GM04503 (cell line): ENCODE measurements at places on chromosomes 2 and 18.

GRCh38 chr18:56389190-56389589 is 249.2 kb downstream of the TXNL1 start:
- no peak for DNase-seq

DNA sequence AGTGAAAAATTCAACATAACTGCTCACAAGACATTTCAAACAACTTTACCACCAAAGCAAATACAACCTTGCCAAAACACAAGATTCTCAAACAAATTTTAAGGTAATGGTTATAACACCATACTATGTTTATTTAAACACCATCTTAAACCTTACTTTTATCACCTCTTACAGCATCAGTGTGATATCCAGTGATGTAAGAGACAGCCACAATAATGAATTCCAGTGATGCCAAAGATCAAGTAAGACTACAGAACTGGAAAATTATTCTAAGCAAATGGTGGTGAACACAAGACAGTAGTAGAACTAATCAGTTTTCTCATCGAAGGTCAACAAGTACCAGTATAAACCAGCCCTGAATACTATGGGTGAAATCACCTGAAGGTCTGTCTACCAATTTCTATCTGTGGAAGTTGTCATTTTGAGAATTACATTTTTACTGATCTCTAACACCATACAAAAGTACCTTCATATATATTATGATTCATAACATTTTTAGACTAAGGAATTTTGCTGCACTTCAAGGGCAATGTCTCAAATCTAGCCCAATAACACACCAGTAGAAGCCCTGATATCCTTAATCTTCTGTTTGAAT is 146.2 kb downstream of the RBMS1 start:
- no peak for DNase-seq

DNA sequence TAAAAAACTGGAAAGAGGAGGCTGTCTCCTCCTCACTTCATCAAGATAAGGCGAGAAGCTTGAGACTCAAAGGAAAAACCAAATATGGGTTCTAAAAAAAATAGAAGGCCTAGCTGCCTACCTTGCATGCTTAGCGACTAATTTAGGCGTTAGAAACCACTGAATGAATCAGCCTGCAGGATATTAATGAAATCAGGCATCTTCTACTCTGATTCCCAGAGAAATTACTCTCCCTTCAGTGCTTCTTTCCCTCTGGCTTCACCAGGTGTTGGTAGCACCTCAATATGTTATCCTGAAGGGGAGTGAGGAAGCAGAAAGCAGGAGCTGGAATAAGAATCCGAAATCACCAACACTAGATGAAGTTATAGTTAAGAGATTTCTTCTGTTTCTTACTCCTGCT is 749.8 kb upstream of the NRXN1 start:
- DNase-seq = no peak

DNA sequence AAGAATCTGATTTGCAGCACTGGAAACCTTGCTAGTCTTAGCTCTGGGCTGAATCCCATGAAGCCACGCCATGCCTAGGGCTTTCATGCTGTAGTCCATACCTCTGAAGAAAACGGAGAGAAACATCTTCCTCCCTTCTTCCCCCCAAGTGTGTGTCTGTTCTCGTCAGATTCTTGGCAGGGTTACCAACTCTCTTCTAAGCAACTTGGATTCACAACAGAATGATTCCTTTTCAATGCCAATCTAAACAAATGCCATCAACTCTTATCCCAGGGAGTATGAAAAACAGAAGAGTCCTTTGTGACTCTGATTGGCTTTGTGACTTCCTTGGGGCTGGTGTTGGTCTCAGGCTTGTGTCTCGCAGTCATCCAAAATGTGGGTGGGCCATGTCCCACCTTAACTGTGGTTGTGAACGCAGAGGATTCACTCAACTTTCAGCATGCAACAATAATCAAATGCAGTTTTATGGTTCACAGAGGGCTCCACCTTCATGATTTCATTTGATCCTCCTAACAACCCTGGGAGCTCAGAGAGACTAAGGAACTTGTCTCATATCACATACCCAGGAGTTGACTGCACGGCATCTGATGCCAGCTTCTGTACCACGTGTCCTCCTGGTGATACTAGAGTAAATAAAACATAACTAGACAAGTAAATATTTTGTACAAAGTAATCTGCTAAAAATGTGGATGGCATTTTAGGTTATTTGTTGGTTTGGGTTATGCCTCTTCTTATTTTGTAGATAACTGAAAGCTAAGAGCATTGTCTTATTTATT is 186.0 kb upstream of the TNP1 start:
- DNase-seq = no peak

DNA sequence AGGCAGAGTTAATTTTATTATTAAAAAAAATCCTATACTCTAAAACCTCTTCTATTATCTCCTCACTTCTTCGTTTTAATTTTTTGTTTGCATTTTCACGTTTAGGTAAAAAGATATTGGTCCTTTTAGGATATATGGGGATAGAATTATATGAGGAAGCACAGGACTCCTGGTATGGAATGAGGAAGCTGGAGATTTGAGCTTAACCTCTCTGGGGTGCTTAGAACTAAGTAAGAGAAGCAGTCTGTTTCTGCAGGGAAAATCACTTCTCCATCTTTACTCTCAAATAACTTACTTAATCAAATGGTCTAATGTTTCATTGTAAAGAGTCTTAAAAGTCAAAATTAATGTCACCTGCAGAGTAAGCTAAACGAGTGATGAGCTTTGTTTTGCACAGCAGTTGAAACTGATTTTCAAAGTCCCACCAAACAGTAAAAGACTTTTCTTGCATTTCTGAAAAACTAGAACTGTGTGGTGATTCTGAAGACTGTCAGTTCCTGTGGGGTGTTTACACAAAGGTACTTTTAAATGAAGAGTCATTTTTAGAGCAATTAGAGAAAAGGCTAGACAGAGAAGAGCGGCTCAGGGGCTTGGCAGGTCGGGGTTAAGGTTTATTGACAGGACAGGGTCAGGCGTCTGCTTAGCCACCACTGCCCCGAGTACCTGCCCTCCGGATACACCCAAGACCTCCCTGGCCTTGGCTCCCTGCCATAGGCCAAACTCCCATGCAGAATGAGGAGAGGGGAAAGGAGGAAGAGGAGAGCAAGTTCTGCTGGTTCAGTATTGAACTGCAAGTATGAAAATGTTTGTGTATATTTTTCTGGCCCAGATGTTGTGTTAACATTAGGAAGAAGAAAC is 21.6 kb downstream of the METAP1D start:
- DNase-seq = no peak

GRCh38 chr18:26909599-26910290 is 44.2 kb upstream of the AQP4 start:
- DNase-seq = no peak

GRCh38 chr18:75276818-75277609 is 66.4 kb downstream of the TSHZ1 start:
- DNase-seq = peak; percentile 49

GRCh38 chr2:88614497-88615157 is 12.6 kb downstream of the EIF2AK3 start:
- no peak for DNase-seq

- DNase-seq = no peak
Measured at GRCh38 chr2:64679673-64680425, 26.1 kb upstream of the SERTAD2 start.

DNA sequence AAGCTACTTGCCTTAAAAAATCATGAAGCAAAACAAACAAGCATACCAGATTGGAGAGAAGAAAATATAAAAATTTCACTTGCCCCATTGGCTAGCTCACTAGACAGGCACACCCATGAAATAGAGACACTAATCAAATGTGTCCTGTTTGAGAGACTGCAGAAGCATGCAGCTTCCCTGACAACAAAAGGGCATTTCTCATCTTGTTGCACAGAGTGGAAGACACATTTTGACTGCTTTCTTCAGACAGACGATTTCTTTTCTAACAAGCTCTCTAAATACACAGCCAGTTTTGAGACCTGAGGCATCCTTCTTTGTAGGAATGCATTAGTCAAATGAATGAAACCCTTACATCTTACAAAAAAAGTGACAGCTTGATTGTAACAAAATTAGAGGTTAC is 1558.6 kb upstream of the NXPH2 start:
- DNase-seq = no peak
